ENCODE measurements at places on chromosomes 6 and 20.

- DNase-seq, result no peak
Measured at GRCh38 chr20:64268174-64268573, 12.6 kb downstream of the PCMTD2 start.

DNA sequence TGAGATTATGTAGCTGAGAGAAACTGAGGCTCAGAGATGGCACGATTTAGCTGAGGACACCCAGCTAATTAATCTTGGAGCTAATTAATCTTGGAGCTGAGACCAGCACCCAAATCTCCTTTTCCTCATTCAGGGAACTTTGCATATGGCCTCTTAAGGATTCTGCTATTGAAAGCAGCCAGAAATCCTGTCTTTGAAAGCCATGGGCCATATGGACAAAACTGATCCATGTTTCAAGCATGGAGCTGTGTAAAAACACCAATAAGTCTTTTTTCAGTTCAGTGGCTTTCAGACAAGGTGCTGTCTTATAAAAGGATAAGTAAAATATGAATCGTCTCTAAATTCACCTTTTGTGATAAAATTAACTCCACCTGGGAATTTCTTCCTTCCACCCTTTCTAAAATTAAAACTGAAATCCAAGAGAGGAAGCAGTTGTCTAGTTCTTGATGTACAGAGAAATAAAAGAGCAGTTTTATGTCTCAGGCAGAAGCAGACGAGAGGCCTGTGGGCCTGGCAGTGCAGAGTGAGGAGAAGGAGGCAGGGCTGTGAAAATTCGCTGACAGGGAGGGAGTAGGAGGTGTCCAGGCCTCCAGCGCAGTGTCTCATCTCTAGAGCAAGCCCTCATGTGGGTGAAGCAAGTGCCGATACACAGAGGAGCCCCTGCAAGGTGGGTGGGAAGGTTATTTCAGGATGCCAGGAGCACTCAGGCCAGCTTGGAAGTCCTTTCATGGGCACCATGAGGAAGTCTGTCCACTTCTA is 266.9 kb downstream of the UST start:
- no peak for DNase-seq

DNA sequence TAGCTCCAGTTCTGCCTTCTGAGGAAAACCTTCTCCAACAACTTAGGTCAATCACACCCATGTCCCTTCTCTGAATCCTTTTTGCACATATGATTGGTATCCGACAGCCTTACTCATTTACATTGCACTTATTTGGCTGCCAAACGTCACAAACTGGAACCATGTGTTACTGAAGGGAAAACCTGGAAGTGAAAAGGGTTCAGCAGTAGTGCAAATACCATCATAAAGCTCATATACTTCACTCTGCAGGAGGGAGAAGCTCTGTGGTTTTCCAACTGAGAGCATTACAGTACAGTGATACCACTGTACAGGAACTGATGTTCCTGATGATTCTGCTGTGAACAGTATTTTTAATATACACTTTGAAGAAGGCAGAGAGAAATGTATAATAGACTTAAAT is 87.8 kb downstream of the SLC16A10 start:
- DNase-seq, result no peak

- DNase-seq, result no peak
Measured at GRCh38 chr20:9884666-9885065, 45.8 kb upstream of the PAK5 start.

DNA sequence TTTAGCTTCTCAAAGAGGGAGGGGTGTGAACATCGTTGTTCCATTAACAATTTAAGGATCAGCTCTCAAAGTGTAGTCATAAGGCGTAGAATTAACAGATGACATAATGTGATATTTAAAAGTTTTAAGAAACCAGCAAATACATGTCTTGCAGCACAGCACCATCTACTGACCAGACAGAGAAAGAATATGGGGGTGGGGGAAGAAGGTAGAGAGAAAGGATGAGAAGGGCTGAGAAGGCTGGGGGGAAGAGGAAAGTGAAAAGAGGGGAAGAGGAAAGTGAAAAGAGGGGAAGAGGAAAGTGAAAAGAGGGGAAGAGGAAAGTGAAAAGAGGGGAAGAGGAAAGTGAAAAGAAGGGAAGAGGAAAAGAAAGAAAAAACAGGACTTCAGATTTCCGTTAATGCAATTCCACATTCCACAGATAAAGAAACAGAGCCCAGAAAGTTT is 80.9 kb downstream of the HAO1 start:
- no peak for DNase-seq

DNA sequence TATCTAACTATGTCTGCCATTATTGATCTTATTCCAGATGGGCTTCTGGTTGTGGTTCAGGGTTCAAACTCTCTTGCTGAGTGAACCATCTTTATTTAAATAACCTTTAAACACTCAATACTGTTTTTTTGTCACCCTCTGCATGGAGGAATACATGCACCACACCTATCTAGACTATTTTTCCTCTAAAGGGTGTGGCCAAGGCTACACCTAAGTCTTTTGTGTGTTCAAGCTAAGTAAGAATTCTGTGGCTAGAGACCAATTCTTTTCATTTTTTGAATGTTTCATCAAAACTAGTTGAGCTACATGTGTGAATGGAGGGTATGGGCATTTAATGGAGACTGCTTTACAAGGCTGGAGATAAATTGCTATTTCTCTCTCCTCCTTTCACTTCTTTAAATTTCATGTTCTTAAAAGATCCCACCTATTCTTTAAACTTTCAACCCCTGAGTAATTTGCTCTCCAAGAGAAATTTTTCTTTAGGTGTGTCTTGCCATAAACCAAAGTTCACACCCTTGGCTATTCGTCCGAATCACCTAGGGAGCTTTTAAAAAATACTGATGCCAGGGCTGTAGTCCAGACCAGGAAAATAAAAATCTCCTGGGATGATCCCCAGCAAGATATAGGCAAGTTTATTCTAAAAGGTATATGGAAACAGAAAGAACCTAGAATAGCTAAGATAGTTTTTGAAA is 24.8 kb upstream of the MBOAT1 start:
- DNase-seq, result no peak

DNA sequence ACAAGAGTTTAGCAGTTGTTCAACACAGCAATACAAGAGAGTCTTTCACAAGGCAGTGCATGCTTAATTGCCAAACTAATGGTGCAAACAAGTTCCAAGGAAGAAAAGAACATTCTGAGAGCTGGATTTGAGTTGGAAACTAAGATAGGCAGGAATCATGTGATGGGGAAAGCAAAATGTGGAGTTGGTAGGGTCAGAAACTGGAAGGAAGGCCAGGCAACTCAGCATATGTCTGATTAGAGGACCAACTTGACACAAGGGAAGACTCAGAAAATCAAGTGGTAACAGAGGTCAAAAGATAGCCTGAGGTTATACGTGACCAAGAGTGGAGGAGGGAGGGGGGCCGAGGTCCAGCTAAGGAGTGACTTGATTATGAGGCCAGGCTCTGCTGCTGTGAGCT is 117.3 kb downstream of the SMLR1 start:
- DNase-seq, result no peak

- no peak for DNase-seq
Measured at GRCh38 chr6:162181111-162181510, 546.5 kb downstream of the PRKN start.

DNA sequence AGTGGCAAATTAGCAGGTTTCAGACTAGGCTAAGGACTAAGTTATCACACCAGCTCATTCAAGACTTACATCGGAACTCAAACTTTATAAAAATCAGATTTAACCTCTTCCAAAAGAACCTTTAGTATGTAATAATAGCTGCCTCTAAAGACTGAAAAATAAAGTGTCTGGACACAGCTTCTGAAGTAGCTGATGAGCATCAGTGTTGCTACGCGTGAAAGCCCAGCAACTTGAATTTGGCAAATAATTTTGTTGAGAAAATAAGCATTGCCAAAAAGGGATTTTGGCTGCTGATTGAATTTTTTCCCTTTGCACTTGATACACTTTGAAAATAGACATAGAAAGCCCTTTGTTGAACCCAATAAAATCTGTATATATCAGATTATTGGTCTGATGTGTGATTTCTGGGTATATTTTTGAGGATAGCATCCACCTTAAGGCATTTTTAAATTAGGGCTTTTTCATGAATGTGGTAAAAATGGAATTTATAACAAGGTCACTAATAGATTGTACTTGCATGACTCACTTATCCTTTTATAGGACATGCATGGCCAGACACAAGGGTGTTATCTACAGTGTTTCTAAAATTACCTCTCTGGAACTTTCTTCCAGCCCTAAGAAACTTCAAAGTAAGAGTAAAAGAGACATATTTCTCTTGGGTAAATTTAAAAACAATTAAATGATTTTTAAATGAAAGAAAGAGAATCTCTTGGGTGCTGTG is 350.4 kb downstream of the TENT5A start:
- DNase-seq, result no peak

- no peak for DNase-seq
Measured at GRCh38 chr6:16676978-16677377, 84.3 kb downstream of the ATXN1 start.

- no peak for DNase-seq
Measured at GRCh38 chr6:10719964-10720264, 3.0 kb upstream of the TMEM14C start.

- no peak for DNase-seq
Measured at GRCh38 chr6:44049163-44049988, 77.9 kb downstream of the MRPL14 start.

DNA sequence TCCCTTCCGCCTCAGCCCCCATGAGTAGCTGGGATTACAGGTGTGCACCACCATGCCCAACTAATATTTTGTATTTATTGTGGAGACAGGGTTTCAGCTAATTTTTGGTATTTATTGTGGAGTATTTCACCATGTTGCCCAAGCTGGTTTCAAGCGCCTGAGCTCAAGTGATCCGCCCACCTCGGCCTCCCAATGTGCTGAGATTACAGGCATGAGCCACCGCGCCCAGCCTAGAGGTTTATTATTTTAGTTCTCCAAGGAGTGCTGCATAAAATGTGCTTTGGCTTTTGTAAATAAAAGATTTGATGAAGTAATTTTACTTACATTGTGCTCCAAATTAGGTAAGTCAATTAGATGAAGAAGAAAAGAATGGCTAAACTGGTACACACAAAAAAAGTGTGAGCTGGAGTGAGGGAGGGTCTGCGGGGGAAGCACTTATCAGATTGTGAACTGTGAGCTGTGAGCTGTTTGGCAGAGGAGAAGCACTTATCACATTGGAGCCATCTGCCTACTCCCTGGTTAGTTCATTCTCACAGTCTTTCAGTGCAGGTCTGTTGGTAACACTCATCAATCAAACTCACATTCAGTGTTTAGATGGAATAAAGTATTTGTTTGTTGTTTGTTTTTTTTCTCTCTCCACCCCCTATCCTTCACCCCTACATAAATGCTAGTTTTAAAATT is 398.0 kb downstream of the EPHA7 start:
- DNase-seq, result no peak

GRCh38 chr6:38846844-38847243 is 131.7 kb downstream of the DNAH8 start:
- DNase-seq, result no peak

DNA sequence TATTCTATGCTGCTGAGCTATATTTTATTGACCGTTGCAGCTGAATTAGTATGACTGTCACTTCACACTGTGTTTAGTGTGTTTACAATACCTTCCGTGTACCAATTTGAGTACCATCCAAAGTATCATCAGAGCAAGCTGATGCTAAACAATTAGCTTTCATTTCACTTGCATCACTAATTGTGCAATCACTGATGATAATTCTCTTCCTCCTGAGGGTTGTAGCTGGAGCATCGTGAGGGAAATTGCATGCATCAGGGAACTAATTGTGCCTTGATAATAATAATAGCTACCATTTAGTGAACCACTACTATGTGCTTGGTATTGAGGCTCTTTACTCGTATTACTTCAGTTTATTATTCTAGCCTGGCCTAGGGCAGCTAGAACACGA is 384.8 kb upstream of the SOX4 start:
- DNase-seq, result no peak

- no peak for DNase-seq
Measured at GRCh38 chr6:133160536-133160935, 80.6 kb upstream of the EYA4 start.

DNA sequence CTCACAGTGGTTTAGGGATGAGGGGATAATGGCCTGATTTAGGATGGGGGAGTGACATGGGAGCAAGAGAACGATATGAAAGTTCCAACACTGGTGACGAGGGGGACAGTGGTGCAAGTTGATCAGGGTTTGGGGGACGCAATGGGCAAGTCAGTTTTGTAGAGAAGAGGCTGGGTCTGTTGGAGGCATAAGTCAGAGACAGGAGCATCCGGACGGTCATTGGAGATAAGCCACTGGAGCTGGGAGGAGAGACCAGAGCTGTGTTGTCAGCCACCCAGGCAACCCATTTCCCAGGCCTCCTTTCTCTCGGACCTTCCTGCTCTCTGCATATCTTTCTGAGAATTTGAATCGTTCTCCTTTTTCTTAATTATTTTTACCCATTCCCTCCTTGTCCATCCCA is 9.5 kb downstream of the DNPH1 start:
- no peak for DNase-seq
